ENCODE measurements at places on chromosomes 5 and 9.

DNA sequence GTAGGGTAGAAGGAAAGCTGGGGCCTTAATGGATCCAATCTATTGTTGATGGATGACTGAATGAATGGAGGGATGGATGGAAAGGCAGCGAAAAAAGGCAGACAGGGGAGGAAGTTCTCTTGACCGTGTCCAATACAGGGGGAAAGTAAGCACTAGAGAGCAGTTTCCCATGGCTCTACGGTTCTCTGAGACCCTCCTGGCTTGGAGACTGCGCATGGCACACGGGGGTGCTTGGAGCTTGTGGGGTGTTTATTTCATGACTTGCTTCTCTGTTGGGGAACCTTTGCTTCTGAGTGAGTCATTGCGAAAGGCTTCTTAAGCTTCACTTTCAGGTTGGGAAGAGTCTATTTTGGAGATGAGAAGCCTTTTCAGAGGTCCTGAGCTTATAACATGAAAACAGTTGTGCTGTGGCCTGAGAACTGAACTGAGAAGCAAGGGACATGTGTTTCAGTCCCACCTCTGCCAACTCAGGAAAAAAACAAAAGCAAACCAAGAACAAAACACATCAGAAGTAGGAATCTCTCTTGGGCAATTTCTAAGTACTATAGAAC lies 12.8 kb upstream of the TEX48 start:
- DNase-seq, result no peak

- no peak for DNase-seq
Observed at GRCh38 chr5:1931604-1932231, 49.0 kb upstream of the IRX4 start.

GRCh38 chr5:39412721-39413394 lies 11.9 kb downstream of the DAB2 start:
- DNase-seq, result no peak

GRCh38 chr5:37787742-37788141 lies 52.1 kb downstream of the GDNF start:
- no peak for DNase-seq

DNA sequence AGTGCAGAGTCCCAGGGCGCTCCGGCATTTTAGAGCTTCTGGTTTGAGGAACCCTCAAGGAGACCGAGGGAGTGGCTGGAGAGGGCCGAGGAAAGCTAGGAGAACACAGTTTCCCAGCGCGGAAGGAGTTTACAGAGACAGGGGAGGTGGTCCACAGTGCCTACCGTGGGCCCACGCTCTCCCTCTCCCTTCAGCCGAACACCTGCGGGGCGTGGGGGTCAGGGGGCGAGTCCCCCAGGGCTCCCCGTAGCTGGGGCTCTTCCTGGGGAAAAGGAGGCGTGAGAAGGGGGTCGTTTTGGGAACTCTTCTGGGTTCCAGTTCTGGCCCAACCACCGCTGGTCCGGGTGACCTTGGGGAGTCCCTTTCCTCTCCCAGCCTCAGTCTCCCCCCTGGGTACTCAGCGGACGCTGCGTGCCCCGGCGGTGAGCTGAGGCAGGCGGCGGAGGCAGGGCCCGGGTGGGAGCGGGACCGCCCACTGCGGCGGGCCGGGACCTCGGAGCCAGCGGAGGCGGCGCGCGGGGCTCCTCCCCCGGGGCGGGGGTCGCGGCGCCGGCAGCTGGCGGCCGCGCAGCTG lies 368 bp upstream of the FRMPD1 start:
- no peak for DNase-seq

DNA sequence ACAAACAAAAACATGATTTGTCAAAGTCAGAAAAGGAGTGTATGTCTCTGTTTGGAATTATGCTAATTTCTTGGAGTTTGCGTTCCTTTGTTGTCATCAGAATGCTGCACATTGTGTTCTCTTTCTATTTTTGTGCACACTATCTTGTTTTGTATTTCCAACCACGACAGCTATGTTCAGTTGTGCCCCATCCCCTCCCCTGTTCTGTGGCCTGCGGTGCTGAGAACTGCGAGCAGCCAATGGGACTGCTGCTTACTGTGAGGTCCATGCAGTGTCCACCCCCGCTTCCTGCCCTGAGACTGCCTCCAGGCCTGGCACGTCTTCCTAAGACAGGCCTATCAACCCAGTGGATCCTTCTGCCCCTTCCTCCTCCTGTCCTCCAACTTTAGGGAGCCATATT lies 76.8 kb downstream of the PALM2AKAP2 start:
- no peak for DNase-seq

DNA sequence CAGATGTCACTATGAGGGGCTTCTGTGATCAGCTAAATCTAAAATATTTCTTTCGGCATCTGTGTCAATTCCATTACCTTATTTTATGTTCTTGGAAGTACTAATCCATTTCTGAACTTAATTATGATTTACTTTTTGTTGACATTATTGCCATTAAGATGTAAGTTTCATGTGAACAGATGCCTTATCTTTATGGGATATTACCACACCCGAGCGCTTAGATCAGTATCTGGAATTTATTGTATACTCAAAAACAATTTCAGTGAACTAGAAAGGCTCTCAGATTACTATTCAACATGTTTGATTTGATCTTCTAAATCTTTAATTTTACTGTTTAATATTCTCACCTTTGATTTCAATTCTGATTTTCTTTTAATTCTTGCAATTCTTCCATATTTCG lies 567.7 kb upstream of the TLE4 start:
- no peak for DNase-seq

DNA sequence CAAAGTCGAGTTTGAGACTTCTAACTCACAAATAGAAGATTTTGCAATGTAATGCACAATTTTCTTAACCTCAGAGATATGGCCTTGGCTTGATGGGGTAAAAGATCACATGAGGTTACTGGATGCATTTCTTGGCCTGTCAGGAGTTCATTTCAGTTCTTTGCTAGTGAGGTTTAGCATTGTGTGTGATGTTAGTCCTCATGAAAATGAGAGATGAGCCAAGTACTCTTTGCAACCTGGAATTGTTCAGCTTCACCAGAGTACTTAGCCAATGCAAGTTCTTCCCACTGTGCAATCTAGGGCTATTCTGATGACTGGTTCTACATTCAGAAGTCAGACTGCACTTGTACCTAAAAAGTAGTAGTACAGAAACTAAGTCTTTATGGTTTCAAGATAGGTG lies 24.9 kb downstream of the GNAQ start:
- DNase-seq, result no peak

- no peak for DNase-seq
Observed at GRCh38 chr9:115135821-115136778, 18.1 kb upstream of the TNC start.

DNA sequence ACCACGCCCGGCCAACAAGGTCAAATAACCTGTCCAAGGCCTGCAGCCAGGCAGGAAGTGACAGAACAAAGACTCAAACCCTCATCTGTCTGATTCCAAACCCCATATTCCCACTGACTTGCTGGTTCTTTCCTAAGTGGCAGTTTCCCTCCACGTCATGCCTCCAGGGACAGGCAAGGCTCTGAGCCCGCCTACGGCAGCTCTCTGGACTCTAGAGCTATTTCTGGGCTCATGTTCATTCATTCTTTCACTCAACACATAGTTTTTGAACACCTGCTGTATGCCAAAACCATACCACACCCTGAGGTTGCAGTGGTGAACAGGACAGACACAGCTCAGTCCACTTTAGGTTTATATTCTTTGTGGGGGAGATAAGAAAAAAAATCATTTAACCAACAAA lies 5.2 kb upstream of the FBP1 start:
- DNase-seq, result no peak

DNA sequence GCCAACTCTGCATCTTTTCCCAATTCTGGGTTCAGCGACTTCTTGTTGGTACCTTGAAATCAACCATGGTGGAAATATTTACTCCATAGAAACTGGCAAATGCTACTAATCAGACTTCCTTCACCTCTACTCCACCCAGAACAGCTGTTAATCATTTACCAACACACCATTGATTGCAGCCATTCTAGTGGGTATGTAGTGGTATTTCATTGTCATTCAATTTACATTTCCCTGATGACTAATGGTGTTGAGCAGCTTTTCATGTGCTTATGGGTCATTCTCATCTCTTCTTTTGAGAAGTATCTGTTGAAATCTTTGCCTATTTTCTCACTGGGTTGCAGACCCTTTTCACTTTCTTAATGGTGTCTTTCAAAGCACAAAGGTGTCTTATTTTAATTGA lies 122.4 kb upstream of the MSX2 start:
- no peak for DNase-seq
